Vagina (tissue), 2 donors: ENCODE measurements at places on chromosomes 12 and 14. TPM values are rescaled to one million over a fixed set of nuclear protein-coding genes. Genes with fewer than 3 reads are reported as not detected.
A peak's percentile ranks its signal among the peaks of the same experiment; 100 is the strongest.

ACOT4 gene
- 0.49 TPM for total RNA-seq

NTN4 gene
- 21.9 TPM for total RNA-seq

CD63 gene
- 568 TPM for total RNA-seq

P2RX2 gene
- not detected for total RNA-seq

PSMB5 gene
- 92.8 TPM for total RNA-seq

RNASE3 gene
- not detected for total RNA-seq

- H3K27me3 ChIP-seq = no peaks in the 10 kb centered on the region
- no peak for DNase-seq
- no peak overlapping the region for H3K27ac ChIP-seq
These were observed 48.8 kb upstream of the ESRRB start for GRCh38 chr14:76326918-76327689.

GRCh38 chr12:52003016-52003550, 3.7 kb upstream of the TAMALIN start:
- no peak for DNase-seq
- H3K27ac ChIP-seq = no peak overlapping the region
- H3K4me3 ChIP-seq = no peak overlapping the region
- H3K27me3 ChIP-seq = no peaks in the 10 kb centered on the region
- H3K4me1 ChIP-seq = peaks cover 19% of the 10 kb centered on the region
- H3K36me3 ChIP-seq = no peaks in the 10 kb centered on the region

- no peak for DNase-seq
- no peaks in the 10 kb centered on the region for H3K4me1 ChIP-seq
- no peak overlapping the region for H3K4me3 ChIP-seq
These were observed 100.3 kb downstream of the LRIG3 start for GRCh38 chr12:58819985-58820384.

DNA sequence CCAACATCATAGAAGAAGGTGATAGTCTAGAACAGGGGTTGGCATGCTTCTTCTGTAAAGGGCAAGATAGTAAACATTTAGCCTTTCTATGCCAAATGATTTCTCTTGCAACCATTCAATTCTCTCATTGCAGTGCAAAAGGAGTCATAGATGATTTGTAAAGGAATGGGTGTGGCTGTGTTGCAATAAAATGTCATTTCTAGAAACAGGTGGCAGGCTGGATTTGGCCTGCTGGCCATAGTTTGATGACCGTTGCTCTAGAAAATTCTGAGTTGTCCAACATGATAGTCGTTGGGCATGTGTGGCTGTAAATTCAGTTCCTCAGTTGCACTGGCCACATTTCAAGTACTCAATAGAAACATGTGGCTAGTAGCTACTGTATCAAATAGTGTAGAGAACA, 21.7 kb downstream of the SMCO2 start:
- no peak overlapping the region for H3K4me3 ChIP-seq
- H3K27ac ChIP-seq = no peak overlapping the region
- no peaks in the 10 kb centered on the region for H3K27me3 ChIP-seq
- no peak for DNase-seq

GRCh38 chr12:120766566-120766965, 40.9 kb downstream of the ACADS start:
- no peaks in the 10 kb centered on the region for H3K4me1 ChIP-seq
- H3K27me3 ChIP-seq = no peaks in the 10 kb centered on the region
- H3K4me3 ChIP-seq = no peak overlapping the region
- DNase-seq = no peak

DNA sequence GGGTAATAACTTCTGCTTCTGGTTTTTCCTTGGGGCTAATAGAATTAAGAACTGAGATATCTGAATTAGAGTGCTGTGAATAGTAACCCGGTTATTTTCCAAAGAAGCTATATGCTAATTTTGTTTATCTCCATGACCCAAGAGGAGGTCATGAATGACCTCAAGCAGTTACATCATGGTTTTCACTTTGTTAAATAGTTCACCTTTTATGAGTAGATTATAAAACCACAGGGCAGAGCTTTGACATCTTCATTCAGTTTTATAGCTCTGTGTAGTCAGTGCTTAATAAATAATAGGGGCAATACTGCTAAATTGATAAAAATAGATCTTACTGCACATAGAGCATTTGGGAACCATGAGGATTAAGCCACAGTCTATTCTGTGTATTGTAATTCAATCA, 462.2 kb downstream of the LRIG3 start:
- H3K4me3 ChIP-seq = no peak overlapping the region
- H3K27me3 ChIP-seq = no peaks in the 10 kb centered on the region
- no peak for DNase-seq
- no peaks in the 10 kb centered on the region for H3K4me1 ChIP-seq
- no peaks in the 10 kb centered on the region for H3K36me3 ChIP-seq
- H3K27ac ChIP-seq = peak overlapping the region; percentile 16

GRCh38 chr14:106547735-106548434, 1021.5 kb downstream of the TMEM121 start:
- no peak overlapping the region for H3K27ac ChIP-seq
- no peak for DNase-seq
- H3K36me3 ChIP-seq = no peaks in the 10 kb centered on the region
- no peaks in the 10 kb centered on the region for H3K4me1 ChIP-seq
- no peaks in the 10 kb centered on the region for H3K27me3 ChIP-seq
- no peak overlapping the region for H3K4me3 ChIP-seq

- H3K27me3 ChIP-seq = no peaks in the 10 kb centered on the region
- DNase-seq = no peak
- no peaks in the 10 kb centered on the region for H3K4me1 ChIP-seq
These were observed 198.5 kb downstream of the SLC25A21 start for GRCh38 chr14:36973806-36974442.

DNA sequence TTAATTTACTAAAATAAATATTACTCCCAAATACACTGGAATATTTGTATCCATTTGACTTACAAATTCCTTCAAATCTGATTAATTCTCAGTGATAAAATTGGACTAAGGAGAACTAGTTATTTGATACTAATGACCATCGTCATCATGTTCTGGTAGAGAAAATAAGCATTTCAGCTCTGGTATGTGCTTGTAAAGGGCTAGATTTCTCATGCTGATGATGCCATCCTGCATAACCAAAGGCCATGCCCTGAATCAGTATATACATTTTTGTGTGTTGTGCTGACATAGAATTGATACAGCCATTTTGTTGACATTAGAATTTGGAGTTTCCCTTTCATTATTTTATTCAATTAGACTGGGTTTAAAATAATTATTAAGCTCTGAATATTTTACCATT, 148.9 kb downstream of the PCNX1 start:
- no peak overlapping the region for H3K27ac ChIP-seq
- no peaks in the 10 kb centered on the region for H3K4me1 ChIP-seq
- H3K36me3 ChIP-seq = peaks cover 40% of the 10 kb centered on the region

DNA sequence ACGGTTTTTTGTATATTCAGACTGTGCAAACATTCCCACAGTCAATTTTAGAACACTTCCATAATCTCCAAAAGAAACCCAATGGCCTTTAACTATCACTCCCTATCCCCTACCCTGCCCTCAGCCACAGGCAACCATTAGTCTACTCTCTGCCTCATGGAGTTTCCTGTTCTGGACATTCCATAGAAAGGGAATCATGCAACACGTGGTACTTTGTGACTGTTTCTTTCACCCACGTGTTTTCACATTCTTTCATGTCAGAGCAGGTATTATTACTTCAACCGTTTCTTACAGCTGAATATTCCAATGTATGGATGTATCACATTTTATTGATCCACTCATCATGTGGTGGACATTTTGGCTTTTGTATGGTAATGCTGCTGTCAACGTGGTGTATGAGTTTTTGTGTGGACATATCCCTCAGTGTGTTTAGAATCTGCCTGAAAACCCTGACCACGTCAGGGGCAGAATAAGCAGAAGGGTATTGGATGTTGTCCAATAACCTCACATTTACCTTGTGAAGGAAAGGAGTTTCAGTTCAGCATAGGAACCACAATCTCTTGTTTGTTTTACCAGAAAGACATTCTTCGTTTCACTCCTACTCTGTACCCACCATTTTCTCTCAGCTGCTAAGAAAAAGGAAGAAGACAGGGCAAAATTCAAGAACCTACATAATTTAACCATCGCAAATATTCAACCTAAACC, 107.5 kb upstream of the DYRK2 start:
- no peak for DNase-seq
- H3K27me3 ChIP-seq = no peaks in the 10 kb centered on the region
- H3K4me3 ChIP-seq = no peak overlapping the region
- no peaks in the 10 kb centered on the region for H3K36me3 ChIP-seq
- H3K4me1 ChIP-seq = no peaks in the 10 kb centered on the region
- H3K27ac ChIP-seq = no peak overlapping the region

DNA sequence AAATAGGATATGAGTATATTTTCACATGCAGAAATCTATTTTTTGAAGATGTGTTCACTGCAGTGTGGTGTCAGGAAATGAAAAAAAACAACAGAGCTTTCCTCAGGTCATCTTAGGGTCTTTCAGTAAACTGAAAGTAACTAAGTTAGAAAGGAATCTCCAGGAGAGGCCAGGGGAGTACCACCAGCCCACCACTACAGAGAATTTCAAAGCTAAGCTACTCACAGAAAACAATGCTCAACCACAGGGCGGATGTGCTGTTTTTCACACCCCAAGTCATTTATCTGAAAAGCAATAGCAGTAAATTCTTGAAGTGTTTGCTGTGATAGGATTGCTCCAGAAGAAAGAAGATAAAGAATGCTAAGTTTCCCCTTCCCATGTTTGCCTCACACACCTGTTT, 79.0 kb downstream of the IFNG start:
- no peaks in the 10 kb centered on the region for H3K27me3 ChIP-seq
- no peaks in the 10 kb centered on the region for H3K4me1 ChIP-seq
- no peaks in the 10 kb centered on the region for H3K36me3 ChIP-seq

GRCh38 chr14:50796390-50796789, 34.6 kb downstream of the NIN start:
- H3K4me3 ChIP-seq = no peak overlapping the region
- H3K4me1 ChIP-seq = peaks cover 16% of the 10 kb centered on the region
- H3K27ac ChIP-seq = no peak overlapping the region
- no peak for DNase-seq
- peaks cover 13% of the 10 kb centered on the region for H3K36me3 ChIP-seq

DNA sequence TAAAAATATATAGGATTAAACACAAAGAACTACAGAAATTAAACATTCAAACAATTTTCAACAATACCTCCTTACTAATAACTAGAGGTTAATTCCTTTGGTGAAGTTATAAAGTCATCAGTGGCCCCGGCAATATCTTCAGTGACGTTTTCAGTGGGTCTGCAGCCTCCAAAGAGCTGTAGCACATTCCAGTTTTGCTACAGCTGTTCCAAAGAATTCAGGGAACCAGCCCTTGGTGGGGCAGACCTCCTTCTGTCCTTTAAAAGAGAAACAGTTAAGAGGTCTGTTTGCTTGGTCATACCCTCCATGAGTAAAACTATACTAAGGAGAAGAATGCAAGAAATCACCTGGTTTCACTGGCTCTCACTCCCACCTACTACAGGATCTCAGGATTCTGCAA, 99.2 kb upstream of the ZDHHC17 start:
- H3K4me3 ChIP-seq = no peak overlapping the region
- H3K27me3 ChIP-seq = no peaks in the 10 kb centered on the region
- no peaks in the 10 kb centered on the region for H3K36me3 ChIP-seq

DNA sequence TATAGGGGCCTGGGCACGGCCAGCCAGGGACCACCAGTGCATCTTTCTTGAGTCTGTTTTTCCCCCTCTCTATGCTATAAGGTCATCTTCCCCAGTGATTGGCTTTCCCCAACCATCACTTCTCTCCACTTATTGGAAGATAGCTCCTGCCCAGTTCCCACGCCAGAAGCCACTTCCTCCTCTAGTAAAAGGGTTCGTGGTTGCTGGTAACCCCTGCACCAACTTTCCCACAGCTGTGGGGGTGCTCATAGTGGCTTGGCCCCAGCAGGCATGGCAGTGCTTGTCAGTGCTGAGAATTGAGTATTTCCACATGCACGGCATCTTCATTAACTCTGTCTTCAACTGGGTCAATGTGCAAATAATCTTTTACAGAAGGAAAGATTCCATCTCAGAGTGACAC, 215.4 kb downstream of the FOXN3 start:
- H3K4me3 ChIP-seq = no peak overlapping the region
- H3K27ac ChIP-seq = no peak overlapping the region
- no peaks in the 10 kb centered on the region for H3K27me3 ChIP-seq
- H3K4me1 ChIP-seq = peaks cover 36% of the 10 kb centered on the region

- H3K27ac ChIP-seq = no peak overlapping the region
- H3K27me3 ChIP-seq = no peaks in the 10 kb centered on the region
- DNase-seq = no peak
- no peaks in the 10 kb centered on the region for H3K4me1 ChIP-seq
- H3K36me3 ChIP-seq = no peaks in the 10 kb centered on the region
- H3K4me3 ChIP-seq = no peak overlapping the region
These were observed 216.0 kb upstream of the PRKD1 start for GRCh38 chr14:30143627-30144026.

DNA sequence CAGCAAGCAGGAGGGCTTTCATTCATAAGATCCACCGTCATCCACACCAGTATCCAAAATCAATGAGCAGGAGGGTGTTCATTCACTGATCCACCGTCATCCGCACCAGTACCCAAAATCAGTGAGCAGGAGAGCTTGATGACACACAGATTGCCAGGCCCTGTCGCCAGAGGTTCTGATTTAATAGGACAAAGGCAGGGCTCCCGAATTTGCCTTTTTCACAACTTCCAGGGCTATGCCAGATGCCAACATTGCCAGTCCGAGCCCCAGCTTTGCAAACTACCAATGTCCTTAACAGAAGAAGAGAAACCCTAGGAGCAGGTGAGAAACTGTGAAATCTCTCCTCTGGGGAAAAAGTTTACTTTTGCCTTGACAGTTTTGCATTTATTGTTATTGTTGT, 115.0 kb downstream of the SLC15A4 start:
- DNase-seq = no peak
- H3K4me3 ChIP-seq = no peak overlapping the region
- no peak overlapping the region for H3K27ac ChIP-seq
- no peaks in the 10 kb centered on the region for H3K36me3 ChIP-seq
- H3K4me1 ChIP-seq = peaks cover 4% of the 10 kb centered on the region
- H3K27me3 ChIP-seq = no peaks in the 10 kb centered on the region

DNA sequence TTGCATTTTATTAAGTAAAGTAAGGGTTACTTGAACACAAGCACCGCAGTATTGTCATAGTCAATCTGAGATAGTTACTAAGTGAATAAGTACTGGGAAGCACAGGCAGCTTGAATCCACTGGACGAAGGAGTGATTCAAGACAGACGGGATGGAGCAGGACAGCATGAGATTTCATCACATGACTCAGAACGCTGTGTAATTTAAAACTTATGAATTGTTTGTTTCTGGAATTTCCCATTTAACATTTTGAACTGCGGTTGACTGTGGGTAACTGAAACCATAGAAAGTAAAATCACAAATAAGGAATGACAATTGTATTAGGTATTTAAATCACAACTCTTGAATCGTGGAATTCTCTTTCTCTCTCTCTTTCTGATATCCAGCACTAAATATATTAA, 1630.4 kb upstream of the SEL1L start:
- no peak for DNase-seq
- H3K4me3 ChIP-seq = no peak overlapping the region
- no peaks in the 10 kb centered on the region for H3K4me1 ChIP-seq
- no peaks in the 10 kb centered on the region for H3K36me3 ChIP-seq

GRCh38 chr12:99281277-99281676, 366.3 kb upstream of the GARIN6 start:
- H3K4me3 ChIP-seq = no peak overlapping the region
- DNase-seq = no peak
- no peaks in the 10 kb centered on the region for H3K4me1 ChIP-seq
- no peaks in the 10 kb centered on the region for H3K27me3 ChIP-seq

GRCh38 chr12:113263431-113263963, 42.2 kb downstream of the TPCN1 start:
- no peak for DNase-seq
- H3K36me3 ChIP-seq = peaks cover 24% of the 10 kb centered on the region
- no peaks in the 10 kb centered on the region for H3K27me3 ChIP-seq
- no peak overlapping the region for H3K4me3 ChIP-seq
- peaks cover 37% of the 10 kb centered on the region for H3K4me1 ChIP-seq
- H3K27ac ChIP-seq = peak overlapping the region; percentile 8

GRCh38 chr14:67576216-67576955, 23.7 kb downstream of the PIGH start:
- no peaks in the 10 kb centered on the region for H3K36me3 ChIP-seq
- H3K4me1 ChIP-seq = no peaks in the 10 kb centered on the region
- H3K4me3 ChIP-seq = no peak overlapping the region
- DNase-seq = no peak
- H3K27ac ChIP-seq = no peak overlapping the region
